ENCODE measurements at places on chromosomes 5 and 9.

DNA sequence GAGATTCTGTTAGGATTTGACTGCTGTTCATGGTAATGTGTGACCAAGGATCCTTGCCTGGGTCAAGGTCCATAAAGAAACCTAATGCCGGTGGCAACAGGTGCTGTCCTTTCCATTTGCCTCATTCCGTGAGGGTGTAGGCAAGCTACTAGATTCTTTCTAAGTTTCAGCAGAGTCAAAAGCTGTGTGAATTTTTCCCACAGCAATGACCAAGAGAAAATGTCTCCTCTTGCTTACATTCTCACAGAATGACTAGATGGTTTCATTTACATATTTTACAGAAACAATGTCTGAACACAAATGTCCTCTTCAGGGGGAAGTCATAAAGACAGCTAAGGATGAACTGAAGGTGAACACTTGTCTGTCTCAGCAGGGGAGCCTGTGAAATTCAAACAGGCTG lies 75.3 kb upstream of the SV2C start:
- no peak for DNase-seq

DNA sequence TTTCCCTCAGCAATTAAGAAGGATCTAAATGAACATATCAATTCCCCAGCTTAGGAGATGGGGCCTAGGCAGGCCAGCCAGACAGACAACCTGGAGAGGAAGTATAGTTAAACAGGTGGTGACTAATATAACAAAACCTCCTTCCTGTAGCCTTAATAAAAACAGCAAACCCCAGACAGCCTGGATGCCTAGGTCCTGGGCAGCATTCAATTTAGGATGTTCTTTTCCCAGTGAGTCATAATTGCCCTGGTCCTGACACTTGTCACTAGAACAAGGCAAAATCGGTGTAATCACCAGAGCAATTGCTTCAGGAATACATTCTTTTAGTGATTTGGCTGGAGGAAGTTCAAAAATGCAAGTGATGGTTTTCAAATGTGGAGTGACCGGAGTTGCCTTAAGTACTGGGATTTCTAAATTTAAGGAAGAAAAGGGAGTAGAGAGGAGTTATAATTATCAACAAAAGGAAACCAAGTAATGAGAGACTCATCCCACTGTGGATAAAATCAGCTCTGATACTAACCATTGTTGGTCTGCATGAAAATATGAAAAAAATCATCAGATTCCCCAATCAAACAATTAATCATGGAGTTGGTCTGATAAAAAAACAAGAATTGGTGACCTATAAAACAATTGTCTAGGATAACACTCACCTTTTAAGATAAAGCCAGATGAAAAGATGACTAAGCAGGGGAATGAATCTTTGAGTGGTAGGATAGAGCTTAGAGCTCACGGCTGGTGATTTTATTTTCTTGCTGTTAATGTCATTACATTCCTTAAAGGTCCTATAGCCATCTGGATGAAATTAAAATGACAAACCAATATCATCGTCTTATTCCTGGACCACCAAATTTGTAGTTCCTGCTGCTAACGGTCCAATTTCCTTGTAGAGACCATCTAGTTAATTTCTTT lies 39.0 kb upstream of the TARS1 start:
- DNase-seq: no peak

- DNase-seq: no peak
These were observed 46.4 kb downstream of the PKD2L2 start for GRCh38 chr5:137935694-137936093.

DNA sequence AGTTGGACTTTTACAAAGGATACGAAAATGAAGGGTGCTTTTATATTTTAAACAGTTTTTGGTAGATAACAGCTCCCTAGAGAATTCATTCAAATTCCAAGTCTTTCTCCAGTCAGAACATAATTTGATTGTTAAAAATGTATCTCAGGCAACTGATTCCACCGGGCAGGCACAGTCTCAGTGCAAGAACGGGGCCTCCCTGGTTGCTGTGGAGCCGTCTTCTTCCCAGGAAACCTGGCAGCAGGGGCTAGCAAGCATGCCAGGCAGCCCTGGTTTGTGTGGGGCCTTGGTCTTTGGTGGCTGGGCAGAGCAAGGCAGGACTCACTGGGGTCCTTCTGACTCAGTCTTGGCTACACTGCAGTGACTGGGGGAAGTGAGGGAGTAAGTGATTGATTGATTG lies 143.5 kb downstream of the NXNL2 start:
- no peak for DNase-seq

GRCh38 chr5:170095646-170096045 lies 10.1 kb upstream of the FOXI1 start:
- no peak for DNase-seq

DNA sequence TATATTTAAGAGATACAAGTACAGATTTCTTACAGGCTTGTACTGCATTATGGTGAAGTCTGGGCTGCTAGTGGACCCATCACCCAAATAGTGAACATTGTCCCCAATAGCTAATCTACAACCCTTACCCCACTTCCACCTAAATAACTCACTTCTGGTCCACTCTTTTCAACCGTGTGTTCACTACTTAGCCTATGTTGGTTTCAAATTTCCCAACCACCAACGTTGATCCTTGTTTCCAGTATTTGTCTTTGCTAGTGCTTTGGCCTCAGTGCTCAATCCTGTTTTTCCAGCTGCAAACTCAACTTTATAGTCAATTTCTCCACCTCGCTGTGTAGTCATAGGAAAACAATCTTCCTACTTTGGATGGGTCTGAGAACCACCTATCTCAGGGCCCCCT lies 45.3 kb upstream of the TTC39B start:
- no peak for DNase-seq

Measured in stimulated activated CD8-positive, alpha-beta memory T cell treated with anti-CD3 and anti-CD28 coated beads, Interleukin-4, amount 100 ng/mL, for 1 hour (primary cell).